ENCODE measurements at places on chromosomes 16 and 17.

DNA sequence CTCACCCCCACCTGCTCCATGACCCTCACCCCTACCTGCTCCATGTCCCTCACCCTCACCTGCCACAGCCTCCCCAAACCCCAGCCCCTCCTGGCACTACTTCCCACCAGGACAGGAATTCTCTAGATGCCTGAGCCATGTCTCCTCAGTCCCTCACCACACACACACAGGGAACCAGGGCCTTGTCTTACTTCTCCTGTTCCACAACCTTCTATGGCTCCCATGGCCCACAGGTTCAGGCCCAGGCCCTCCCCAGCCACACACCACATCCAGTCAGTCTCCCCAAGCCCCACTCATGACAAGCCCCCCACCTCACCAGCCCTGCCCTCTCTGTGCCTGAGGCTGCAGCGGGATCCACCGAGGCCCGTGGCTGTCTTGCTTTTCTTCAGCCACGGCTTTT, 3.1 kb upstream of the UBE2I start:
- DNase-seq = no peak

DNA sequence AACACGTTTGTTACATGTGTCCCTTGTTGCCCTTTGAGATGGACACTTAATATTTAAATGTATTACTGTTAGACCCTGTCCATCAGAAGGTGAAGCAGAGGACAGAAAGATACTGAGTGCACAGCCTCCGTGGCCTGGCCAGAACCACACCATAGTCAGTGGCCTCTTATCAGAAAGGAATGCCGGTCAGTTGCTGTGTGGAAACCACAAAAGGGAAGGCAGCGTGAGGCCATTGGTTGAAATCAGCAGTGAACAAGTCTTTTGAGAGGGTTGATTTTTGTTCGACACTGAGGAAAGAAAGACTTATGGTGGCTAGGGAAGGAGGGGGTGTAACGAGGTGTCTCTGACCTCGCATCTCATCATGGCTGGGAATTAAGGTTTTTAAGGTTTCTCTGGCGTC, 85.4 kb upstream of the CLEC18A start:
- DNase-seq = no peak

DNA sequence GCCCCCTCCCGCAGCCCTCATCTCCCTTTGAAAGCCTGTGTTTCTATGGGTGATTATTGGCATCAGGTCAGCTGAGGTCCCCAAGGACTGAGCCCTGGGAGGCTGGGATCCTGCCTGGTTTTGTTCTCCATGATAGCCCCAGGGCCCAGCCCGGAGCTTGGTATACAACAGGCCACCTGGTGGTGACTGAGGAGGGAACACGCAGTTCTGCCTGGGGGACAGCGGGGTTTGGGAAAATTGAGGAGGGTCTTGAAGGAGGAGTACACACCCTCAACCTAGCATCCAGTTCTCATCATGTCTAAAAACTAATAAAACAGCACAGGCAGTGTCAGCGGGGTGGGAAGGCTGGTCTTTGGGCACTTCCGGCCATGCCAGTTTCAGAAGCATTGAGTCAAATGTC, 335.1 kb downstream of the CPPED1 start:
- no peak for DNase-seq

- no peak for DNase-seq
Measured at GRCh38 chr16:11599579-11599978, 12.9 kb upstream of the LITAF start.

GRCh38 chr16:53304334-53304733, 129.9 kb upstream of the RBL2 start:
- no peak for DNase-seq

- no peak for DNase-seq
Measured at GRCh38 chr16:50580180-50580798, 32.1 kb downstream of the NKD1 start.

- no peak for DNase-seq
Measured at GRCh38 chr16:73143002-73143401, 95.1 kb upstream of the ZFHX3 start.

DNA sequence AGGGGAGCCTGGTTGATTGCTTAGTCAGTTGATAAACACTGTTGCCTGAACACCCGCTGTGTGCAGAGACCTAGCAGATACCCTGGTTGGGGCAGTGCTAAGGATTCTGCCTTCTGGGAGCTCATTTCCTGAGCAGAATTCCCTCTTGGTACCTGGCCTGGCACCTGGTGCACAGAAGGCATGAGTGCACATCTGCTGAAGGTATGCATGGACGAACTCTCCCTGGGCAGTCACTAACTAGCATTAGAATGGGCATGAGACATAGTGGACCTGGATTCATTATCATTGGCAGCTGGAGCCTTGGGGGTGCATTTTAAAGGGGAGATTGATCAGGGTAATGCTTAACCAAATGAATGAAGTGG, 13.1 kb downstream of the ADCY7 start:
- no peak for DNase-seq

- DNase-seq = no peak
Measured at GRCh38 chr17:8072729-8073461, 14.6 kb downstream of the ALOX12B start.

DNA sequence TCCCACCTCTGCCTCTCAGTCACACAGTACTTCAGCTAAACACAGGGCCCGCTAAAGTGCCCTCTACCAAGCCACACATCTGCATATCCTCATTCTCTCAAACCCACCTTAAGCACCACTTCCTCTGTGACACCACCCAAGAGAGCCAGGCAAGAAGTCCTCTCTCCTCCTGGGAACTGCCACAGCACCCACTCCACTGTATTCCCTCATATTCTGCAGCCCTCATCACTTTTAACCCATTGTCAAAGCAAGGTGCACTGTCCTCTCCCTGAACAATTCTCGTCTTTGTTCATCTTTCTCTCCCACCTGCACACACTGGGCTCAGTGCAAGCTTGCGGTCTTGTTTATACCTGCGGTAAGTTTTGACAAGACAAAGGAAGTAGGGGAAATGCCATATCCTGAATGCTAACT, 13.6 kb downstream of the CHD9 start:
- DNase-seq = no peak

DNA sequence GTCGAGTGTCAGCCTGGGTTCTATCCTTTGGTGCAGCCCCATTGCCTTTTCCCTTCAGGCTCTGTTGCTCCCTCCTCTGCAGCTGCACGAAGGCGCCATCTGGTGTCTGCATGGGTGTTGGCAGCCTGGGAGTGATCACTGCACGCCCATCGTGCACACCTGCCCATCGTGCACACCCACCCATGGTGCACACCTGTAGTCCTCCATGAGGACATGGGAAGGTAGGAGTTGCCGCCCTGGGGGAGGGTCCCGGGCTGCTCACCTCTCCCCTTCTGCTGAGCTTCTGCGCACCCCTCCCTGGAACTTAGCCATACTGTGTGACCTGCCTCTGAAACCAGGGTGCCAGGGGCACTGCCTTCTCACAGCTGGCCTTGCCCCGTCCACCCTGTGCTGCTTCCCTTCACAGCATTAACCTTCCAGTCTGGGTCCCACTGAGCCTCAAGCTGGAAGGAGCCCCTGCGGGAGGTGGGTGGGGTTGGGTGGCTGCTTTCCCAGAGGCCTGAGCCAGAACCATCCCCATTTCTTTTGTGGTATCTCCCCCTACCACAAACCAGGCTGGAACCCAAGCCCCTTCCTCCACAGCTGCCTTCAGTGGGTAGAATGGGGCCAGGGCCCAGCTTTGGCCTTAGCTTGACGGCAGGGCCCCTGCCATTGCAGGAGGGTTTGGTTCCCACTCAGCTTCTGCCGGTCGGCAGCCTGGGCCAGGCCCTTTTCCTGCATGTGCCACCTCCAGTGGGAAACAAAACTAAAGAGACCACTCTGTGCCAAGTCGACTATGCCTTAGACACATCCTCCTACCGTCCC, 2.9 kb downstream of the CTRL start:
- no peak for DNase-seq

GRCh38 chr17:45127548-45128300, 4.6 kb downstream of the PLCD3 start:
- no peak for DNase-seq

DNA sequence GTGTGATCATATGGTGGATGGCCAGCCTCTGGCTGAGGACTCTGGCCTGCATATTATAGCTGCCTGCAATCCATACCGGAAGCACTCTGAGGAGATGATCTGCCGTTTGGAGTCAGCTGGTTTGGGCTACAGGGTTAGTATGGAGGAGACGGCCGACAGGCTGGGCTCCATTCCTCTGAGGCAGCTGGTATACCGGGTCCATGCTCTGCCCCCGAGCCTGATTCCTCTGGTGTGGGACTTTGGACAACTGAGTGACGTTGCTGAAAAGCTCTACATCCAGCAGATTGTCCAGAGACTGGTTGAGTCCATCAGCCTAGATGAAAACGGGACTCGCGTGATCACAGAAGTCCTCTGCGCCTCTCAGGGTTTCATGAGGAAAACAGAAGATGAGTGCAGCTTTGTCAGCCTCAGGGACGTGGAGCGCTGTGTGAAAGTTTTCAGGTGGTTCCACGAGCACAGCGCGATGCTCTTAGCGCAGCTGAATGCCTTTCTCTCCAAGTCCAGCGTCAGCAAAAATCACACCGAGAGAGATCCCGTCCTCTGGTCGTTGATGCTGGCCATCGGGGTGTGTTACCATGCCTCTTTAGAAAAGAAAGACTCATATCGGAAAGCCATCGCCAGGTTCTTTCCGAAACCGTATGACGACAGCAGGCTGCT, 69.0 kb upstream of the ENDOV start:
- no peak for DNase-seq

Data from esophagus squamous epithelium (tissue), 5 donors.